Mammary epithelial cell (primary cell): ENCODE measurements at places on chromosomes 4 and X. TPM values are rescaled to one million over a fixed set of nuclear protein-coding genes. Genes with fewer than 3 reads are reported as not detected.

The DNAAF6 gene
- total RNA-seq: not detected in 2 replicates

The TMPRSS11F gene
- total RNA-seq: not detected

The SASH3 gene
- not detected in 2 replicates for total RNA-seq

The RAI2 gene
- total RNA-seq: under 0.01 TPM

The ARR3 gene
- total RNA-seq: not detected in 2 replicates

The CDX4 gene
- not detected in 2 replicates for total RNA-seq

DNA sequence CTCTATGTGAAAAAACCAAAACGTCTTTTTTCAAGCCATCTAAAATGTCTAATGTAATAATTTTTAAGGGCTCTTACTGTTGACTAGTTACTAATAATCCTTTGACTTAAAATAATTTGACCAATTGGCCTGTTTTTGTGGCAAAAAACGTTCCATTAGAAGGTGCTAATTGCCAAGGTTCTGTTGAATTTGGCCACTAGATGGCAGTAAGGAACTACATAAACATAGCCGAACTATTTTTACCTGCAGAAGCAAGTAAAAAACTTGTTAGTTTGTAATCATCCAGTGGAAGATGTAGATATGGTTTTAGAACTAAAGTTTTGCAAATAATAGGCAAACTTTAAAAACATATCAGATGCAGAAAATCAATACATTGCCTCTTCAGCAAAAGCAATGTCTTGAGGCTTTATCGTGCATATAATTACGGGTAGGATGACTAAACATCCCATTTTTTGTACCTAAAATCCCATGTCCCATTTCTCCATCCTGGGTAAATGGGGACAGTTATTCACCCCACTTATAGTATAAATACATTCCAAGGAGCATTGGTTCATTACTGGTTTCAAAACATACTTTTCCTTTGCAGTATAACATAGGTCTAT, 57.6 kb downstream of the PROM1 start:
- peak; percentile 32 for DNase-seq

GRCh38 chr4:72084587-72085011, 52.8 kb downstream of the NPFFR2 start:
- DNase-seq: no peak

DNA sequence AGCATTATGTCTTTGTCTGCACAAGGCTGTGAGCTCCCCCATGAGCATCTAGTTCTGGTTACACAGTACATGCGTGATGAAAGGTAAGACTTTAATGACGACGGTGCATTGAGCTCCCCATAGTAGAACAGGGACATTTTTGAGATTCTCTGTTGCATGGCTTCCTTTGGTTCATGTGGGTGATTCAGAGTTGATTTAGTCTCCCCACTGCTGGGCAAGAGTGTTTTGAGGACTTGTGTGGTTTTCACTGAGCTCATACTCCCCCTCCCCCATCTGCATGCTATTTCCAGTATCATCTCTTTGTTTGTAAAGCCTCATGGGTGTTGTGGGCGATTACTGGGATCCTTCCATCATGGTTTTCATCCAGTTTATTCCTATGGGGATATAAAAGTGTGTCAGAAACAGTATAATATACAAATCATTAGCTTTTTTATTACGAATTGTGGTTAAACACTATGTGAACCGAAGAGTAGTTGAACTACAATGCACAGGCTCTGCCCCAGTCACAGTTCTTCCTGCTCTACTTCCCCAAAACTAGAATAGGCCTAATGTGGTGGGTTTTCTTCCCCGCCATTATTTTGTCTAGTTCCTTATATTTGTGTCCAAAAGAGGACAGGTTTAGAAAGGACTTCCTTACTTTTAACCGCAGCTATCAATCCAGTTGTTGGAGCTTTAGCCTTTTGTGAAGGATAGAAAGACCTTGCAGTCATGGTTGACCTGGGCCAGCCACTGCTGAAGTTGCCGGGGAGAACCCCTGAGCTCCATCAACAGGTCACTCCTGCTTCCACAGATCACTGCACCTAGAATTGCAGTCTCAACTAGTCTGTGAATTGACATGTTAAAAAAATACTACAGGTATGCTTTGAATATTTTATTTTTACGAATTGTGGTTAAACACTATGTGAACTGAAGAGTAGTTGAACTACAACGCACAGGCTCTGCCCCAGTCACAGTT, 30.4 kb downstream of the KIT start:
- no peak for DNase-seq

DNA sequence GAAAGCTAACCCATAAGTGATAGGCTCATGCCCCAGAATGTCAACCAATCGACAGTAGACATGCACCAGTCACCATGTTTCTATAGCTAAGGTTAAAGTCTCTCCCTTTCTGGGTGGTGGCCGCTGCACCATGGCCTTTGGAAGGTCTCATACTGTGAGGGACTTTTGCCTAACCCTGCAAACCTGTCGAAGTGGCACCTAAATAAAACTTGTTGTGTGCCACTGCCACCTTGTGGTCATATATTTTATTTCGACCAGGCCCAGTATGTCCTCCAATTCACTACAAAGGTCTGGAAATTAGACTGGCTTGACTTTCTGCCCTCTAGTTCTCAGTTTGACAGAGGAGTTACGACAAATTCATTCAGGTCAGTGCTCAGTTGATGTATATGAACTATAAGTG, 163.1 kb downstream of the SMARCA1 start:
- peak; percentile 34 for DNase-seq

DNA sequence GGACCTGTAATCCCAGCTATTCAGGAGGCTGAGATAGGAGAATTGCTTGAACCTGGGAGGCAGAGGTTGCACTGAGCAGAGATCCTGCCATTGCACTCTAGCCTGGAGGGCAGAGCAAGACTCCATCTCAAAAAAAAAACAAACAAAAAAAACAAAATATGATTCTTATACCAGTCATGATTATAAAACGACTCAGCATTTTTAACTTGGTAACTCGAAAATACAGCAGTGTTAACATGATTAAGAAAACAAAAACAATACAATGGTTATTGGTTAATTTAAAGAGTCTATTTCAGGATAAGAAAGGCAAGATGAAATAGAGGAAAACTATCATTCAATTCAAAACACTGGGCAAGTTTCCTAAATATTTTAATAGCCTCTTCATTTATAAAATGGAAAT, 865.3 kb downstream of the PCDH7 start:
- DNase-seq: no peak

DNA sequence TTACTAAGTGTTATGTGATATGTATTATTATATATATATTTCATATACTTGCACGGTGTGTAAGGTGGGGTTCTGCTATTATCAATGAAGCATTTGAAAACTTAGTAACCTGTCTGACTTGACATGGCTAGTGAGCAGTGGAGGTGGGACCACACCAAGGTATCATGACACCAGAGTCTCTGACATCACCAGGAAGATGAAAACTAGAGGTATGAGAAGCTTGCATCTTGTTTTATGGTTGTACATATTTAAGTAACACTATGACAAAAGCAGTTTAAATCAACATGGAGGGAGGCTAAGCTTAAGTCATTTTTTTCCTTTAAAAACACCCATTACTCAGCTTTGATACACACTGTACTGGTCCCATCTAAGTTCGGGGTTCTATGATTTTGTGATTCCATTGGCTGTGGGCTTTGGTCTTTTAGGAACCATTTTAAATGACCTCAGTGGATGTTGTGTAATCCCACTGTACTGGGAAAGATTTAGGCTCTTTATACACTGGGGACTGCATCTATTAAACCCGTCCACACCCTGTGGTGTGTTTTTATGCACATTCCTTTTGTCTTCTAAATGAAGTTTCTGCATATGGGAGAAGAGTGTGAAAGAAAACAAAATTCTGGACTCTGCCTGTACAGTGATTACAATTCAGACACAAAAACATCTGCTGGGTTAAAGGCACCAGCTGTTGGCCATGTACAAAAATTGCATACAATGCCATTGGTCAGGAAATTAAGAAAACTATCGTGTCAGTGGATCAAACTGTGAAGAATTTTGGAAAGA, 570.6 kb downstream of the SPRY1 start:
- DNase-seq: no peak

DNA sequence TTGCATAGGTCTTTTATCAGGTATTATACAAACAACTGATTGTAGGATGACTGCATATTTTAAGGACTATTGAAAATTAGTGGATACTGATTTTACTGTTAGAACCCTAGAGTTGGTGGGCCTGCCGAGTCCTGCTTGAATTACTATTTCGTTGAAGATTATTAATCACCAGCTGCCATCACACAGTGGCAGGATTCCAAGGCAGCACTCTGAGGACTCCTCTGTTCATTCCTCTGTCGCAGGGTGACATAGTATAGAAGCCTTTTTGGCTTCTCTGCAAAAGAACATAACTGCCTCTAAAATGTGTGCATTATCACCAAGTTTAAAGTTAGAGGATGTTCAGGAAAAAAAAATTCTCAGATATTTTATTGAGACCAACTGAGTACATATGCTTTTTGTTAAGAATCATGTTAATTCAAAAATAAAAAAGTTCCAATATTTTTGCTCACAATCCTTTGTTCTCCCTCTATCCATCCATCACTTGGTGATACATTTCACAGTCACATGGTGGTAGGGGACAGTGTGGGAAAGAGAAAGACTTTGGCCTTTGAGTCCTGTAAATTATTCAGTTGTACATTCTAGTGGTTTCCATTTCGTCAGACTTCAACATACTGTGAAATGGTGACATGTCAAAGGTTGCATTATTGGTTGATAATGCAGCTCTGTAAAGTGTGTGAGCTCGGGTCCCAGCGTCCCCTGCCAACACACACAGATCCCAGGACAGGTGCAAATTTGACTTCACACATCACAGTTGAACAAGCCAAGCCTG, 332.5 kb downstream of the GRID2 start:
- no peak for DNase-seq

DNA sequence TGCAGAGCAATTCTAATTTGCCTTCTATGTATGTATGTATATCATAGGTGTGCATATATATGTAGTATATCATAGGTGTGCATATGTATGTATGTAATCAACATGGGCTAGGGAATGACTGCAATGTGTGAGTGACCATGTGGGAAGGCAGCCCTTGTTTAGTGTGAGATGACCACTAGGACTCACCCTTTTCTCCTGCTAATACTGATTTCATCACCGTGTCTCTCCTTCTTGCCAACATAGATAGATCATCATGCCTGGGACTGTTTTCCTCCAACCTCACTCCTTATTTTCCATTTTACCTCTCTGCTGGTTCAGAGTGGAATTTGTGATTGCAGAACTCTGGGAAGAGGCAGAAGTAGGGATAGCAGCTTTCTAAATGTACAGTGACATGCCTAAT, 63.6 kb upstream of the SFRP2 start:
- no peak for DNase-seq

DNA sequence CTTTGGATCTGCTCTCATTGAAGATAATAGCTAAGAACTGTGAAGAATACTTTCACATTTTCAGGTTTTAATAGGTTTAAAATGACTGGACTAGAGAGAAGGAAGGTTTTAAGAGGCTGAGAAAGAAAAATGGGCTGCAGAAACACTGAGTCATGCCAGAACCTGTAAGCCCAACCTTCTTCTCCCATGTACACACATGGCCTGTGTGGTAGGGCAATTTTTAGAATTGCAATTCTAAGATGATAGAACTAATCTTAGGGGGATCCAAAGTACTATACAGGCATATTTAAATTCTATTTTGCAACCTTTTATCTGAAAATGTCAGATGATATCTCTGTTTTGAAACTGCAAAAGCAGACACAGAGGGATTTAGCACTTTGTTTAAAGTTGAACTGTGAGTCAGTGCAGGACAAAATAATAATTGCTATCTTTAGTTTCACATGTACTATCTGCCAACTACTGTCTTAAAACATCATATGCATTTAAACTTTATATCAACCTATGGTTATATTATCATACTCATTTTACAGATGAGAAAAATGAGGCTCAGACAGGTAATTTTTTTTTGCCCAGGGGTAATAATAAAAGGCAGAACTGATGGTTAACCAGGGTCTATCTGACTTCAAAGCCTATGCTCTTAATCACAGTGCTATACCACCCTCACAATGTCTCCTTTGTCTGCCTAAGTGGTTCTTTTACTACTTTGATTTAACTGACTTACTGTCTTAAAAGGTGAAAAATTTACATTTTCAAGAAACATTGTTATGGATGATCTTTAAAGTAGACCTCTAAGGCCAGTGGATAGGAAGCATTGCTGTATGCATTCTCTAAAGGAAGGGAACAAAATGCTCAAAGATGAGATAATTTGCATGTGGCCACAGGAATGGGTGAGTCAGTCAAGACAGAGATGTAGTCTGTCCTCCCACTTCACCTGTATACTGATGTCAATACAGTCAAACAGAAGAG, 4.3 kb downstream of the TMPRSS11E start:
- peak; percentile 77 for DNase-seq

DNA sequence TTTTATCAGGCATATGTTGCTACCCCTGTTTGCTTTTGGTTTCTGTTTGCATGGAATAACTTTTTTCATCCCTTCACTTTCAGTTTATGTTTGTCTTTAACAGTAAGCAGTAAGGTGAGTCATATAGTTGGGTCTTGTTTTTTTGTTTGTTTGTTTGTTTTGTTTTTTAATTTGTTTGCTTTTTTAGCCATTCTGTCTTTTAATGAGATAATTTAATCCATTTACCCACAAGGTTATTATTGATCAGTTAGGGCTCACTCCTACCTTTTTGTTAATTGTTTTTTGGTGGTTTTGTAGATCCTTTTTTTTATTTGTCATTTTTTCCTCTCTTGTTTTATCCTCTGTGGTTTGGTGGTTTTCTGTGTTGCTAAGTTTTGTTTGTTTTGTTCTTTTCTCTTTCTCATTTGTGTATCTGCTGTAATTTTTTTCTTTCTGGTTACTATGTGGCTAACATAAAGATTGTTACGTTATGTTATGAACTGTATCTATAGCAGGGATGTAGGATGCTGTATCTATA, 379.5 kb upstream of the MAD2L1 start:
- no peak for DNase-seq

- no peak for DNase-seq
Observed at GRCh38 chrX:150094996-150095395, 156.7 kb upstream of the EOLA2 start.

- no peak for DNase-seq
Observed at GRCh38 chrX:99909946-99910345, 500.1 kb downstream of the PCDH19 start.
